ENCODE measurements at places on chromosomes 11 and 22. TPM values are rescaled to one million over a fixed set of nuclear protein-coding genes. Genes with fewer than 3 reads are reported as not detected.

CAVIN3 gene
- polyA plus RNA-seq, result 3.7 TPM

CEND1 gene
- 105 TPM for polyA plus RNA-seq

MMP13 gene
- polyA plus RNA-seq, result not detected

SPDYC gene
- not detected for polyA plus RNA-seq

PTPRCAP gene
- 2.7 TPM for polyA plus RNA-seq

SMC1B gene
- 0.49 TPM for polyA plus RNA-seq

DRD2 gene
- 22.9 TPM for polyA plus RNA-seq

CBX7 gene
- polyA plus RNA-seq, result 46.8 TPM

TANGO2 gene
- polyA plus RNA-seq, result 22.2 TPM

NXPE2 gene
- polyA plus RNA-seq, result not detected

OR51E2 gene
- polyA plus RNA-seq, result 0.12 TPM

EXPH5 gene
- 0.49 TPM for polyA plus RNA-seq
